ENCODE measurements at places on chromosomes 6 and 20.
A peak's percentile ranks its signal among the peaks of the same experiment; 100 is the strongest.

- peak; percentile 71 for DNase-seq
These were observed 79.7 kb downstream of the EDN1 start for GRCh38 chr6:12369781-12370262.

- no peak for DNase-seq
These were observed 41.1 kb downstream of the ROS1 start for GRCh38 chr6:117384659-117385058.

GRCh38 chr20:25695532-25696370, 902 bp downstream of the ZNF337 start:
- peak; percentile 14 for DNase-seq

DNA sequence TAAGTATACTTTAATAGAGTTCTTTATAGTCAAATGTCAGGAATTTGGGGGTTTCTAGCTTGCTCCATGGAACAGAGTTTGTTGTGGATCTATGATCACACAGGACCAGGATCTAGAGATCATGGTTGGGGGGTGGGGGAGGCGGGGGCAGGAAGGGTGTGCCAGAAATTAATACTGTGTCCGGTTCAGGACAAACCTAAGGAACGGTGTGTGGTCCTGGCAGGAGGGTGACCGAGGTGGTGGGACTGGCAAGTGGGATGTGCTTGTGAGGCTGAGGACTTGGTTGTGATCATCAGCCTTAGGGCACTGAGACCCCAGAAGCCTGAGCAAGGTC, 27.9 kb downstream of the GSTA3 start:
- DNase-seq: no peak

- no peak for DNase-seq
These were observed 181.8 kb downstream of the TENT5A start for GRCh38 chr6:81570681-81571080.

- DNase-seq: no peak
These were observed 37.8 kb downstream of the ZC2HC1B start for GRCh38 chr6:143901885-143902750.

GRCh38 chr20:6575912-6576401, 191.5 kb upstream of the BMP2 start:
- DNase-seq: no peak

- DNase-seq: no peak
These were observed 723 bp upstream of the SNPH start for GRCh38 chr20:1265226-1265915.

DNA sequence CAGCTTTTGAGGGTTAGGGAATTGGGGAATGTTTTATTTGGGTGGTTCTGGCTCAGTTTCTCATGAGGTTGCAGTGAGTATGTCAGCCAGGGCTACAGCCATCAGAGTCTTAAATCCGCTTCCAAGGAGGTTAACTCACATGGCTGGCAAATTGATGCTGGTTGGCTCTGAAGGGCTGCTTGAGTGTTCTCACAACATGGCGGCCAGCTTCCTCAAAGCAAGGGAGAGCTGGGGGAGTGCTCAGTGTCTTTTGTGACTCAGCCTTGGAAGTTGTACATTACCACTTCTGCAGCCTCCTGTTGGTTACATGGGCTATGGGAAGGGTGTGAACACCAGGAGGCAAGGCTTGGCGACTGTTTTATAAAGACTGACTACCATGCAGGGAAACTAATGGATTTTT, 17.8 kb upstream of the PPP1R3G start:
- DNase-seq: no peak

- no peak for DNase-seq
These were observed 815.5 kb downstream of the DHX35 start for GRCh38 chr20:39777610-39778009.

DNA sequence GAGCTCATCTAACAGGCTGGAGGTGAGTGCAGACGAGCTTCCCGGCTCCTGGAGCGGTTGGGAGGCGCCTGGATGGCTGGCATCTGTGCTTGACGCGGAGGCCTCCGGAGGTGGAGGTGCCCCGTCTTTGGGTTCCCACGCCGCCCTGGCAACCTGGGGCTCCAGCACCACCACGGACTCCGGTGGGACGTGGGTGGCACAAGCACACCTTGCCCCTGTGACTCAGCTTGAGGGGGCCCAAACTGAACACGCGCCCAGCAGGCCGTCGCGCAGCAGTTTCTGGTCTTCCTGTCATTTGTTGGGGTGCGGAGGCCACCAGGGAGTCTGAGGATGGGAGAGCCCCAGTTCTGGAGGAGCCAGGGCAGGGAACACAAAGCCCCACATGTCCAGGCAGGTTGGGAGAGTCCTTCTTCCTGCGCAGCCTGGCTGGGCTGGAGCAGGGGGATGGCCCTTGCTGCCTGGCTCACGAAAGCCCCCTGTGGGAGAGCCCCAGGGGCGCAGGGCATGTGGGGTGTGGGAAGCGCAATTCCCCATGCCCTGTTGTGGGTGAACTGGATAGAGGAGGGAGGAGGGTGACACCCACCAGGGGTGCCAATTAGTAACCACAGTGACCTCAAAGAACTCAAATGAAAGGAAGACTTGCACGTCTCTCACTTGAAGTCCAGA, 1378.6 kb upstream of the DEFB115 start:
- DNase-seq: no peak

- DNase-seq: peak; percentile 79
These were observed 18.0 kb downstream of the TUBB2A start for GRCh38 chr6:3139090-3139903.

DNA sequence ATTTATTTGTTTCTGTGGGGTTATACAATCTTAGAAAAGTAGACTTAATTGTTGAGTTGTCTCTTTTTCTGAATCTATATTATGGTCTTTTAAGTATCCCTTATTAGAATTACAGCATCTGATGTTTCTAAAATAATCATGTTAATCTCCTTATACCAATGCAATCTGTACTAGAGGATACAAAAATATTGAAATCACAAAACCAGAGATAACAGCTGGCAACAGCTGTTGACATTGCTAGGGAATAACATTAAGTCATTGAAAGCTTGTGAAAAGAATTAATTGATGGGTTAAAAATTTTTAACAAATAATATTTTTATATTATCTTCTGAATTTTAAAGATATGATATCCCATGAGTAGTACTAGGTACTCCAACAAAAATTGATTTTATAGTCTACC, 162.6 kb downstream of the COL19A1 start:
- DNase-seq: no peak

- DNase-seq: no peak
These were observed 217.7 kb downstream of the OR2B2 start for GRCh38 chr6:27694547-27694874.

DNA sequence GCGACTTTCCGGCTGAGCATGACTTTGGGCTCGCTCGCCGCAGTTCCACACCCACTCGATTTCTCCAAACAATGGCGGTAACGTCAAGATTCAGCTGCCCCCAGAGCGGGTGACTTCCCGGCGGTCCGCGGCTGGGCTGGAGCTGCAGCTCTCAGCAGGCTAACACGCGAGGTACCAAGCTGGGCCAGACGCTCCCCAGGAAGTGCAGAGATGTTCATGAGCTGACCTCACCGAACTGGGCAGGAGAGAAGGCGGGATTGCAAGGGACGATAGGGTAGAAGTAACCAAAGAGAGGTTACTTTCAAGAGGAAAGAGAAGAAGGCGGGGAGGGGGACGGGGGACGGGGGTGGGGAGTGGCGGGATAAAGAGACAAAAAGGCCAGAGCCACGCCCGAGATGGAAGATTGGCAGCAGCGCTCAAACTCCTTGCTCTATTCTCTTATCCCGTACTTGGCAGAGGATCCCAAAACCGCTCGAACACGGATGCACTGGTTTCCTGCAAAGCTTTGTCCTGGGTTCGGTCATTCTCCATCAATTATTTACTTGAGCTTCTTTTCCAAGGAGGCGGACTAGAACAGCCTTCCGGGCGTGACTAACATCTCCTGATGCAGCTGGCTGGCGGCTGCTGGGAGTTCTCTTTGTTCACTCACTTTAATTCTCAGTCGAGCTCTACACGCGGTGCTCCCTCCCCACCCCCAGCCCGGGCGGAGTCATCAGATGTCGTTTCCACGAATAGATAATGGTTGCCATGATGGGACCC, at the start of gene MTCL3:
MTCL3 (minus strand) TSS at position 626 of the 759 bp plus-strand sequence.
- DNase-seq: no peak

GRCh38 chr6:3442431-3443220, 14.2 kb downstream of the SLC22A23 start:
- no peak for DNase-seq

GRCh38 chr6:125132058-125132457, 21.5 kb upstream of the TPD52L1 start:
- no peak for DNase-seq

DNA sequence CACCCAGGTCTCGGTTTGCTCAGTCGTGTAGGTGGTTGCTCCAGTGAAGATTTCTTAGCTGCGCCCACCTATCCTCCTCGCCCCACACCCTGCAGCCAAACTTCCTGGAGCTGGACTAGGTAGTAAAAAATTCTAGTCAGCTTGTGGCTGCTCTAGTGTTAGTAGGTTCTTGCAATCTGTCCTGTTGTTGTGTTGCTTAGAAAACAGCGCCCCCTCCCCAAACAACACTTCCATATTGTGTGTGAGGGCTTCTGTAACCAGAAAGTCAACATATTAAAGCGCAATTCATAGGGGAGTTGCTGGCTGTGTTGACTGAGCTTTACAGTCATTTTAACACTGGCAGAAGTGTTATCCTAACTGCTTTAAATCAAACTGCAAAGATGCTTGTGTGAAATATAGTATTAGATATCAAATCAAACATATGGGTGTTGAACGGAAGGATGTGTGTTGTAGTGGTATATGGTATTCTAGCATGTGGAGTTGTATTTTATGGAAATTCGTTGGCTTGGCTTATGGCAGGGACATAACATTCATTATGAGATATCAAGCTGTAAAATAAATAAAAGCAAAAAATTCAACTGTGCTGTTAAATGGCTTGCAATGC, 122.5 kb downstream of the ARID1B start:
- no peak for DNase-seq

DNA sequence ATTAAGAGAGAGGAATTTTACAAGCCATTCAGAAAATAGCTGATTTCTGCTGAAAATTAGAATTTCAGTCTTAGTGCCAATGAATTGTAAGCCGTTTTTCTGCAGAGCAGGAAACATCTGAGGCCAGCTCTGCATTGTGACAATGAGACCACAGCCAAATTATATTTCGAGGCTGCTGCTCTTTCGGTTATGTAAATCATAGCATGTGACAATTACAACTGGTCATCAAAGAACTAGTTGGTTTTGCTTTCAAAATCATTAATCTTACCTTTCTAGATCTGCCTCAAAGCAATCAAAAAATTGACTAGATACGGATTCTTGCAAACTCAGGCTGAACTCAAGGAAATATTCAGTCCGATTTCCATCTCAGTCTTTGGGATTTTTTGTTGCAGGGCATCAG, 33.4 kb upstream of the INSM1 start:
- no peak for DNase-seq

- no peak for DNase-seq
These were observed 60.0 kb downstream of the PRL start for GRCh38 chr6:22236626-22237414.

DNA sequence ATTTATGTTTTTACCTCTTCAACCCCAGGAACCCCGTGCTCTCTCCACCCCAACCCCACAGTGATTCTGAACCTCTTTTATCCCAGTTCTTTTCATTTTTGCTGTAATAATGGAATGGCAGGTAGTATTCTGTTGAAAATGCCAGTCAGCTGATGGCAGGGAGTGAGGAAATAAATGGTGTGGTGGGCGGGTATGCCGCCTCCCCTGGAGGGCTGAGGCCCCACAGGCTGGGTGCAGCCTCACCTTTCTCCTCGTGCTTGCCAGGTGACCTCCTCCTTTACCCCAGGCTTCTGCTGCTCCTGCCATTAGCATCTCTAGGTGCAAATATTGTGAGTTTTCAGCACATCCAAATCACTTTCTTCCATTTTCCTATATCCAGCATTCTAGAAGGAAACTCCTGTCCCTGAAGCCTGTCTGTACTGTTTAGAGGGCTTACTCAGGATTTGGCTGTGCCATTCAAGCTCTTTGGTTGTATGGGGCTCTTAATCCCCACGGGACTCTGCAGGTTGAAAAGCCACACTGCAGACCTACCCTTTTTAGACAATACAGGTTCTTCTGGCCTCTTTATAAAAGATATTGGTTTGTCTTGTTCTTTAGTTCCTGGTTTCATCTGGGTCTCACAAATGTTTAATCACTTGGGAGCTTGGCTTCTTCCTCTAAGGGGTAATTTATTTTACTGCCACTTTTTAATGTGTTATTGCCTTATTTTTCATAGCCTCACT, 201.8 kb downstream of the JARID2 start:
- no peak for DNase-seq

GRCh38 chr6:163605385-163606097, 191.0 kb downstream of the QKI start:
- DNase-seq: no peak

DNA sequence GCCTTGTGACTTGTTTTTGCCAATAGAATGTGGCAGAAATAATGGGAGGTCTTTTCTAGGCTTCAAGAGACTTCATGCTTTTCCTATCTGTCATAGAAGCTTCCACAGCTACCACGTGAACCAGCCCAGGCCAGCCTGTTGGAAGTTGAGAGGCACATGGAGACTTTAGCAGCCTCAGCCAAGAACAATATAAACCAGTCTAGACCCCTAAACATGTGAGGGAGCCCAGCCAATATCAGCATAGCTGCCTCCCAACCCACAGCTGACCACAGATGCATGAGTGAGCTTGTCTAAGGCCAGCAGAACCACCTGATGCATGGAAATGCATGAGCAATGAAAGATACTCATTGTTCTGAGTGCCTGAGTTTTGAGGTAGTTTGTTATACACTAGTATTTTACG, 540.7 kb upstream of the BTBD3 start:
- DNase-seq: no peak

GRCh38 chr20:2311329-2311728, 15.5 kb downstream of the TGM3 start:
- no peak for DNase-seq
